ENCODE measurements at places on chromosomes 7 and 10. TPM values are rescaled to one million over a fixed set of nuclear protein-coding genes. Genes with fewer than 3 reads are reported as not detected.

- no peak overlapping the region for H3K4me3 ChIP-seq
- DNase-seq = no peak
- no peaks in the 10 kb centered on the region for H3K4me1 ChIP-seq
- no peaks in the 10 kb centered on the region for H3K36me3 ChIP-seq
- H3K27ac ChIP-seq = no peak overlapping the region
These were observed 6.4 kb upstream of the RALA start for GRCh38 chr7:39617005-39617404.

DNA sequence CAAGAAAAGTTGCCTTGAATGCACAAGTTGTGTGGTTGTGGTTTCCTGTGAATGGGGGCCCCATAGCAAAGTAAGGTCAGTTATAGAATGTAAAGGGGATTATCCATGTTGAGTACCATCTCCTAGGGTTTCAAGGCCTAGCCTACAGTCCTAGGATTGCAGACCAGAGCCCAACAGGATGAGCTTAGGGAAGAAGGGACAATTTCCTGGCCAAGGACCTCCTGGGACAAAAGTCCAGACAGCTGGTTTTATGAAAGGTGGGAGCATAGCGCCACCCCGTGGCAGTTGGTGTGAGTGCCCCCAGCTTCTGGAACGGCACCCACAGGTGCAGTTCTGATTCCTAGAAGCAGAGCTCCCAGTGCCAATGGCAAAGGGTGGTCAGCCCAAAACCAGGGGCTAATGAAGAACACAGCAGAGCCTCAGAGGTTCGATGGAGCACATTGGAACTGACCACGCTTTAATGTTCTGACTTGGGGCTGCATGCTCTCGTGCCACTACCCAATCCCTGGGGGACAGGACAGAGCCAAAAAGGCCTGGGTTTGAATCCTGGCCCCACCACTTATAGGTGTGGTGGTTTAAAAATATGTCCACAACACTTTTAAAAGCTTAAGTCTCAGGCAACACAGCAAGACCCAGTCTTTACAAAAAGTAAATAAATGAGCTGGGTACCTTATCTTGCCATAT is 25.8 kb upstream of the TMEM120A start:
- H3K27ac ChIP-seq = no peak overlapping the region
- H3K36me3 ChIP-seq = no peaks in the 10 kb centered on the region

DNA sequence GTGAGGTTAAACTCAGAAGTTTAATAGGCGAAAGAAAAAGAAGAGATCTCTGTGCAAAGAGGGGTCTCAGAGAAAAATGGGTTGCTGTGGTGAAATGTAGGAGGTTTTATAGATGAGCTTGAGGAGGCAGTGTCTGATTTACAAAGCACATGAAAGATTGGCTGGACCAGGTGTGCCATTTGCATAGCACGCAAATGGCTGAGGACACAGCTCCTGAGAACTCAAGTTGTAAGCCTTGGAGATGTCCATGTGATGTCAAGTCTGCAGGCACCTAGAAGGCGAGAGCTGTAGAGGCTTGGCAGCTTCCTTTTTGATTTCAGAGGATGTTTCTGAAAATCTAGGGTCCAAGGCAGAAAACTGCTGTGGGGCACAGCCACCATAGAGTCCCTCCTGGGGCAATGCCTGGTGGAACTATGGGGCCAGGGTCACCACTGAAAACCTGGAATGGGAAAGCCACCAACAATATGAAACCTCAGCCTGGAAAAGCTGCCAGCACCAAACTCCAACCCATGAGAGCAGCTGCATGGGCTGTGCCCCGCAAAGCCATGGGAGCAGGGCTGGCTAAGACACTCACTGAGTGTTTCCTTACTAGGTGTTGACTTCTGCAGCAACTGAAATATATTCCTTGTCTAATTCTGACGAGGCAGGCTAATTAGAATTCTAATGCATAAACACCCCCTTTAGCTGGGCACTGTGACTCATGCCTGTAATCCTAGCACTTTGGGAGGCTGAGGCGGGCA is 96.9 kb upstream of the TNS3 start:
- no peak for DNase-seq
- no peaks in the 10 kb centered on the region for H3K4me1 ChIP-seq
- H3K27me3 ChIP-seq = no peaks in the 10 kb centered on the region
- no peak overlapping the region for H3K4me3 ChIP-seq

DNA sequence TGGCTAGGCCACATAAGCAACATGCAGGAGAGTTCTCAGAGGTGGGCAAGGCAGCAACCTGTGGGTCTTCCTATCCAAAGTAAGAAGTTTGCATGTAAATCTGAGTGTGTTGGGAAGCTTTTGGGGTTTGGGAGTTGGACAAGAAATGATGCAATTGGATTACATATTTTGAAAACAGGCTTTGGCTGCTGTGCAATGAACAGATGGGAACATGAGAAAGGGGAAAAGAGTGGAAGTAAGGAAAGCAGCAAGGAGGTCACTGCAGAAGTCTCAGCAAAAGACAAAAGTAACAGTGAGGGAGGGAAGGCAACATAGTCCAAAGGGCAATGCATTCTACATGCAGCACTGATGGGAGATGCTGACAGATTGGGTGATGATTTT is 61.1 kb upstream of the C10orf90 start:
- DNase-seq = no peak
- H3K36me3 ChIP-seq = no peaks in the 10 kb centered on the region
- no peaks in the 10 kb centered on the region for H3K4me1 ChIP-seq
- H3K27me3 ChIP-seq = no peaks in the 10 kb centered on the region
- no peak overlapping the region for H3K27ac ChIP-seq
- H3K4me3 ChIP-seq = no peak overlapping the region

DNA sequence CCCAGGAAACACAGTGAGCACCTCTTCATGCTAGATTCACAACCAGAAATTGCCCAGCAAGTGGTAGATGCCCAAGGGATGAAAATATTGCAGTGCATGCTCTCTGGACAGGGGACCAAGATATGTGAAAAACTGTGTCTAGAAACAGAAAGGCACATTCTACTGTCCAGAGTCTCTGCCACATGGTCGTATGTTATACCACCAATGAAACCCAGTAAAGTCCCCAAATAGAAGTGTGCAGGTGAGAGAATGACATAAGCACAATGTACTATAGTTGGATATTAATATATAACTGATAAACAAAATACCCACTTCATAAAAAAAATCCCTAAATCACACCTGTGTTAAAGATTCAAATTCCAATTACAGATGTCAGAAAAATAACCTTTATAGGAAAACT is 43.8 kb downstream of the RASGEF1A start:
- no peak overlapping the region for H3K4me3 ChIP-seq
- H3K4me1 ChIP-seq = no peaks in the 10 kb centered on the region
- H3K36me3 ChIP-seq = no peaks in the 10 kb centered on the region
- H3K27ac ChIP-seq = no peak overlapping the region

GRCh38 chr10:37760817-37761216 is 96.6 kb downstream of the ZNF248 start:
- no peak for DNase-seq
- no peaks in the 10 kb centered on the region for H3K27me3 ChIP-seq
- no peak overlapping the region for H3K4me3 ChIP-seq
- no peaks in the 10 kb centered on the region for H3K4me1 ChIP-seq
- no peaks in the 10 kb centered on the region for H3K36me3 ChIP-seq

DNA sequence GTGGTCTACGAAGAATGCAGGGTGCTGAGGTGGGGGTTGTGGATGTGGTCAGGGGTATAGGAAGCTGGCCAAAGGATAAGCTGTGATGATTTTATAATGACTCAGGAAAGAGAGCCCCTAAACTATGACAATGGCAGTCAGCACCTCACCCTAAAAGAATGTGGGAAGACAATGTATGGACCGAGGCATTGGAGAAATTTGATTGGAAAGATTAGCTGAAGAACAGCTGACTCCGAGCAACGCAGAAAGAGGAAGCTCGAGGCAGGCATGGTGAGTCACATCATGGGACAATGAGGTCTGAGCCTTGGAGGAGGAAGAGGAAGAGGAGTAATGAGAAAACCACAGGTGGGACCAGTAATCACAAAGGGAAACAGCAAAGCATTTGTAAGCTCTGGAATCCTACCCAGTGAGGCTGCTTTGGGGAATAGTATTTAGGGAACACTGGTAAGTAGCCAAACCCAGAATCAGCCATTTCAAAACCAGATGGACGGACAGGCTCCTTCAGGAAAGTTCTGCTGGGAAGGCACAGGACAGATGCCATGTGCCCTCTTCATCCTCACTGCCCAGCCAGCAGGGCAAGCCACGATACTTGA is 295.4 kb downstream of the PRPF18 start:
- H3K36me3 ChIP-seq = no peaks in the 10 kb centered on the region
- no peak overlapping the region for H3K4me3 ChIP-seq
- H3K27me3 ChIP-seq = no peaks in the 10 kb centered on the region
- DNase-seq = peak; percentile 64

The AQP1 gene
- 497 TPM for total RNA-seq

The FRMPD2 gene
- 2.8 TPM for total RNA-seq

The OSBPL3 gene
- total RNA-seq = 21.1 TPM

Measured in upper lobe of left lung (tissue), 6 donors.